ENCODE measurements at places on chromosomes 11 and 22.

- no peak for DNase-seq
These were observed 321 bp downstream of the RHBDD3 start for GRCh38 chr22:29267462-29267857.

DNA sequence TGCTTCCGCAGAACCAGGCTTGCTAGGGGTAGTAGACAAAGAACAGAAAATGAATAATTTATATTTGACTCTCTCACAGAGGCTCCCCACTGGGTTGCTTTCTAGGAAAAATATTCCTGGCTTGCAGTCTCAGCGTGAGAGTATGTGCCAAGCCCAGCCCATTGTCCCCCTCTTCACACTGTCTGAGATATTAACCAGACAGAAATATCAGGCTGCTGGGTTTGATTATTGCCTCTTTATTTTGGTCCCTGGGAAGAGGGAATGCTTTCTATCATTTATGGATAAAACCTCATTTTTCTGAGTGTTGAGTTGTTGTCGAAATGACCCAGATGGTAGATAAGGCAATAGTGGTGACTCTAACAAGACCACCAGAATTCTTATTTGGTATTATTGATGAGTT, 367.9 kb downstream of the METTL15 start:
- no peak for DNase-seq

DNA sequence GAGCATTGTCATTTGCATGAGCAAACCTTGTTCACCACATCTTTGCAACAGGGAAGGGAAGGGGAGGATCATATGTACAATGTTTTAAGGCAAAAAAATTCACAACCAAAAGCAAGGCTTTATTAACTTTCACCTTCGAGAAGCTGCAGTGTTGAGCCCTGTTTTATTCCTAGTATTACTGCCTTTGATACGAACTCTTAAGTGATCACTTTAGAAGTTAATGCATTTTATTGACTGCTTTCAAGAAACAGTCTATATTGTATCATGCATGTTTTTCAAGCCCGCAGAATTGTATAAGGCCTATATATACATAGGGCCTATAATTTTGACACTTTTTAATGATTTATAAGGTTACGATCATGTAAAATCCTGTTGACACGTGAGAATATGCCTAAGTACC, 117.5 kb upstream of the VPREB1 start:
- no peak for DNase-seq

DNA sequence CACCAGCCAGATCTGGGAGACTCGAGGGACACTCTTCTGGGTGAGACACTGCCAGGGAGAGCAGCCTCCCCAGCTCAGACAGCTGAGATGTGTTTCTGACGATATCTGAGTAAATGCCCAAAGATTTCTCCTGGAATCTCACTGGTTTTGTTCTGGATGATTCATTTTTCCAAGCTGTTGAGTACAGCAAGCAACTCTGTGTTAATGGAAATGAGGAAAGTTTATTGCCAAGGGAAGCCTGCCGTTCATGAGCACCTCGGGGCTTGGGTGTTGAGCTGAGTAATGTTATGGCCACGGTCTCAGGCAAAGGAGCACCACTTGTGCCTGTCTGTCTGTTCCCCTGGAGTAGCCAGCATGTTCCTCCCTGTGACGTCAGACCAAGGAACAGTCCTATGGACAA, 1132.4 kb downstream of the BRD1 start:
- no peak for DNase-seq

GRCh38 chr22:41521126-41521525, 23.1 kb downstream of the POLR3H start:
- no peak for DNase-seq

- no peak for DNase-seq
These were observed 147.9 kb upstream of the DDI1 start for GRCh38 chr11:103888541-103888951.

DNA sequence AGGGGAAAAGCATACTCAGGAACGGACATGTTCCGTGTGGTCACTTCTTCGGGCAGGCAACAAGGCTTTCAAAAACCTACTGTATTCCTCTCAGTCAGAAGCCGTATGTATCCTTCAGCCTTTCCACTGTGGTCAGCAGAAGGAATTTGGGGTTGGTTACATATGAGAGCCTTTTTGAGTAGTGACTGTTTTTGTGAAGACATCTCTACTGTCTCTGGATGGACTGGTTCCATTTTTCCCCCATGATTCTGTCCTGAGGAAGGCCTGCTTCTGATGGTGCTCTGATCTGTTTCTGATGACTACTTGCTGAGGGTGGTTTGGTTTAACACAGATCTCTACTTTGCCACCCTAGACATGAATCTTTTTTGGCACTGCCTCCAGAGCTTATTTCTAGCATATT, 63.7 kb upstream of the HORMAD2 start:
- no peak for DNase-seq

GRCh38 chr11:76232026-76232665, 25.8 kb upstream of the WNT11 start:
- no peak for DNase-seq

GRCh38 chr22:19603767-19604166, 79.6 kb upstream of the CLDN5 start:
- no peak for DNase-seq

GRCh38 chr11:60208146-60208895, 25.4 kb upstream of the MS4A6A start:
- no peak for DNase-seq

- no peak for DNase-seq
These were observed 59.9 kb downstream of the APIP start for GRCh38 chr11:34856251-34856650.

- DNase-seq, result no peak
These were observed 7.5 kb downstream of the SERPIND1 start for GRCh38 chr22:20781272-20781990.

DNA sequence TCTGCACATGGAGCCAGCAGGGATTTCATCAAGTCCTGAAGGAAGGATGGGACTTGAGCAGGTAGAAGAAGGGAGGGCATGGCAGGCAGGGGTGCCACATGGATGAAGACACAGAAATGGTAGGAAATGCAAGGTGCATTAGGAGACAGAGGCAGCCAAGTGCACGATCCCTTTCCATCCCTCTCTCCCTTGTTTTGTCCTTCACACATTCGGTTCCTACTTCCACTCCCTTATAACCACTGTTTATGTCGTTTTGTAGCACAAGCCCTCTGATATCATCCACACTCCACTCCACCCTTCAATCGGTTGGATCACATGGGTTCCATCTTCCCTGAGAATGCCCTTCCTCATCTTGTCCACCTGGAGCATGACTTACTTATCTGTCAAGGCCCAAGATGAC, 35.2 kb downstream of the IFT27 start:
- no peak for DNase-seq
